GF-D8 (cell line): ENCODE measurements at places on chromosomes 5 and 9.

DNA sequence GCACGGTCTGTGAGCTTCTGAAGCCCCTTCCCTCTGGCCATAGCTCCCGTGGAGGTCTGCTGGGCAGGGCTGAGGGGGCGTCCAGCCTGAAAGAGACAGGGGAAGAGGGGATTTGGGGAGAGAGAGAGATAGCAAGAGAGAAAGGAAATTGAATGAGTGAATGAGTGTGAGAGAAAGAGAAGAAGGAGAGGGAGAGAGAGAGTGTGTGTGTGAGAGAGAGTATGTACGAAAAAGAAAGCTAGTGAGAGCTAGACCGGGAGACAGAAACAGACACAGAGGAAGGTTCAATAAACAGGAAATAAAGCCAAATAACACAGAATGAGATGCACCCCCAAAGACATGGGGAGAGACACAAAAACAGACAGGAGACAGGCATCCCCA is 37.4 kb downstream of the PAX5 start:
- no peak for DNase-seq

- DNase-seq = peak; percentile 7
These were observed 105.5 kb upstream of the CPLX2 start for GRCh38 chr5:175765858-175766257.

DNA sequence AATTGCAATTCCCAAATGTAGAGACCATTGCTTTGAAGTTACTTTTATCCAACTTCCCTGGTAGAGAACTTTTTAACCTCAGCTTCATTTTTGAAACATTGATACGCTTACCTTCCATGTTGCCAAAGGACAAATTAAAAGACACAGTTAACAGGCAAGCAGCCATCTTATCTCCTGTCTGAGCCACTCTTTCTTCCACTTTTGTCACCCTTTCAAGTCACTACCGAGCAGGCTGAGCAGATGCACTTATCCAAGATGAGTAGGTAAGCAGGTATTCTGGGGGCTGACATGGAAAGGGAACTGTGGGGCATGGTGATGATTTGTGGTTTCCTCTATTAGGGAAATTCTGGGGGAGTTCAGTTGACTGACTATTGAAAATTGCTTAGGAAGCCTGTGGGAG is 66.7 kb downstream of the DOCK2 start:
- DNase-seq = no peak

DNA sequence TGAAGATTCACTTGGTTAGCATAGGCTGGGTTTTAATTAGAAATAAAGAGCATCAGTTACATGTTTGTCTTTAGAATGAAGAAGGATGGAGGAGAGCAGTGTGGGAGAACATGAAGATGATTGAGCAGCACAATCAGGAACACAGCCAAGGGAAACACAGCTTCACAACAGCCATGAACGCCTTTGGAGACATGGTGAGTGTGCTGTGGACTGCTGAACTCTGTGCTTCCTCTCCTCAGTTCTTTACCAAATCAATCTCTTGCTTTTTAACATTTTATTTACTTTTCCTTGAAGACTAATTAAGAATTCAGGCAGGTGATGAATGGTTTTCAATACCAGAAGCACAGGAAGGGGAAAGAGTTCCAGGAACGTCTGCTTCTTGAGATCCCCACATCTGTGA is 38.2 kb upstream of the SPATA31E1 start:
- no peak for DNase-seq

DNA sequence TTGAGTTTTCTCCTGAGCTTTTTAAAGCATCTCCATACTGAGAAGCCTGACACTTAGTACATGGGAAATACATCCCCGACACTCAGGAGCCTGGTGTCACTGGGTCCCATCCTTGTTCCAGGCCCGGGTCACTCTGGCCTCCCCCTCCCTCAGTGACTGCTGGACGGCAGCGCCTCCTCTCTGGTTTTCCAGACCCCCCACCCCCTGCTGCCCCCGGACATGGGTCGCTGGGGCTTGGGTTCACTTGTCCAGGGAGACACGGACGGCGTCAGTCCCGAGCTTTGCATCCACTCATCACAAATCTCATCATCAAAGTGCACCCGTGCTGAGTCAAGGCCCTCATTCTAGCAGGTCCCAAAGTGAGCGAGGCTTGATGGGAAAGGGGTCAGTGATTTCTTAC is 243.0 kb downstream of the IRX2 start:
- DNase-seq = no peak

DNA sequence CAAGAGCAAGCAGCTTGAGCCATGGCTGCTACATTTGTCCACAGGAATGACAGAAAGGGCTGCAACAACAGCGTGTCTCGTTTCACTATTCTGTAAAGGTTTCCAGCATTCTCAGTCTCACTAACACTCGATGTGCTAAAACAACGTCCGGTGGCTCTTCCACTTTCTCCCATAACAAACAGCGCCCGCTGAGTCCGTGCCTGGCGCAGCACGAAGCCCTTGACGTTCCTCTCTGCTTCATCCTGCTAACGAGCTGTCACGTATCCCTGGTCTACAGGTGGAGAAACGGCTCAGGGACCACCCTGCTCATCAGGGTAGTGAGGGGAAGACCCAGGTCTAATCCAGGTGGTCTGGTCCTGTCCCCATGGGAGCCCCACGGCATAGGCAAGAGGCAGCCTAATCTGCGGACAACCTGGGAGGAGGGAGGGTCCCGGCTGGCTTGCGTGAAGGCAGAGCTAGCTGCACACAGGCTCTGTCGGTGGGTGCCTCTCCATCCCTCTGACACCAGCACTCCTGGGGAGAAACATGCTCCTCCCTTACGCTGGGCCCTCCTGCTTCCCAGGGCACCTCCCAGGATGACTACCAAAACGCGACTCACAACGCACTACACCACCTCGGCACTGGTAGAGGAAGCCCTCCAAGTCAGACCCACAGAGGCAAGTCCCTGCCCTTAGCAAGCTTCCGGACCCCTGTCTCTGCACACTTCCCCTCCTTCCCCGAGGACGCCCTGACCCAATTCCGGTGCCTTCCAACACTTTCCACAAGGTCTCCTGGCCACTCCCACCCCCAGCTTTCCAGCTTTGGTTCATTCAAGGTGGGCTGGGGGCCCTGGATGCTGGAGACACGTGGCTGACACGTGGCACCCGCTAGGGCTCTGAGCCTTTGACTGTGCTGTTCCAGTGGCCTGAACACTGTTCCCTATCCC is 43.3 kb downstream of the VAV2 start:
- DNase-seq = no peak

GRCh38 chr9:38047301-38048251 is 21.5 kb downstream of the SHB start:
- DNase-seq = no peak

GRCh38 chr9:126676685-126677143 is 63.0 kb downstream of the LMX1B start:
- DNase-seq = no peak

DNA sequence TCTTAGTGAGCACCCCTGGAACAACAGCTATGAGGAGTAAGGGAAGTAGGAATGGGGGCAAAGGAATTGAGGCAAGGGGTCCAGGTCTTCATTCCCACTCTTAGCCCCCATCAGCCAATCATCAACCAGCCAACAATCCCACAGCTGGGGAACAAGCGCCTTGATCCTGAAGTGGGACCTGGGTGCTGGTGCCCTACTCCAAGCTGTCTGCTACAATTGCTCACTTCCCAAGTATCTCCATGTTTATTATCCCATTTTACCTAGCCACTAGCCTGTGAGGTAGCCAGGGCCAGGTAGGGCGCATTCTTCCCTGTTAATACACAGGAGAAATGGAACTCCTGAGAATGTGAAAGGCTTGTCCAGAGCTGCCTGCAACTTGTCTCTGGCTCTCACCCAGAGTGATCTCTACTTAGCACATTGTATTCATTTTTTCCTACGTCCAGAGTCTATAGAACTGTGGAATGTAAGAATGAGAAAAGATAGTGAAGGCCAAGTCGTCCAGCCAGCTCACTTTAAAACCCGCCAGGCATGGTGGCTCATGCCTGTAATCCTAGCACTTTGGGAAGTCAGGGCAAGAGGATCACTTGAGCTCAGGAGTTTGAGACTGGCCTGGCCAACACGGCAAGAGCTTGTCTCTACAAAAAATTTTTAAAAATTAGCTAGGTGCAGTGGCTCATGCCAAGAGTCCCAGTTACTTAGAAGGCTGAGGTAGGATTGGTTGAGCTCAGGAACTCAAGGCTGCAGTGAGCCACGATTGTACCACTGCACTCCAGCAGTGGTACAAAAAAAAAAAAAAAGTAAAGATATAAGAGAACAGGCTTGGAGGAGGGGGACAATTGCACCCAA is 6.2 kb upstream of the DNAJC18 start:
- no peak for DNase-seq

GRCh38 chr9:6833518-6834192 is 75.9 kb downstream of the KDM4C start:
- no peak for DNase-seq

GRCh38 chr5:10679336-10679988 is 81.6 kb downstream of the DAP start:
- no peak for DNase-seq

DNA sequence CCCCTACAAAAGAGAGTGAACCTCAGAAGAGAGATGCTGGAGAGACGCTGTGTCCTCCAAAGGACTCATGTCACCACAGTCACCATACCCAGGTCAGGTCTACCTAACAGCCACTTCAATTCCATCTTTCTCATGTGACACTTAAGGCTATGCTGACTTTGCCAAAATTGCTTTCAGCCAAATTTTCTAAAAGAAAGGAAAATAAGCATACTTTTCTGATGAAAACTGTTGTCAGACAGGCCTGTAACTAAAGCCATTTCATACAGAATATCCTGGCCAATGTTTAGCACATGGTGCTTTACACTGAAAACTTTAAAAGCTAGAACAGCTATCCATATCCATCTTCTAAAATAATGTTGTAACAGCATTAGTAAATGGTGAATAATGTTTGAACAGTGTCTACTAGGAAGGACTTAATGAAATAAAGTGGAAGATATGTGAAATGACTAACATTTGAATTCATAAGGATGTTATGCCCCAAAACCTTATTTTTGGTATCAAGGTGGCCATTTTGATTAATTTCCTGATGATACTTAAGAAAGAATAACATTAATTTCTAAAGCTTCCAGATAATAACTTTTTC is 97.2 kb downstream of the NFIB start:
- no peak for DNase-seq

DNA sequence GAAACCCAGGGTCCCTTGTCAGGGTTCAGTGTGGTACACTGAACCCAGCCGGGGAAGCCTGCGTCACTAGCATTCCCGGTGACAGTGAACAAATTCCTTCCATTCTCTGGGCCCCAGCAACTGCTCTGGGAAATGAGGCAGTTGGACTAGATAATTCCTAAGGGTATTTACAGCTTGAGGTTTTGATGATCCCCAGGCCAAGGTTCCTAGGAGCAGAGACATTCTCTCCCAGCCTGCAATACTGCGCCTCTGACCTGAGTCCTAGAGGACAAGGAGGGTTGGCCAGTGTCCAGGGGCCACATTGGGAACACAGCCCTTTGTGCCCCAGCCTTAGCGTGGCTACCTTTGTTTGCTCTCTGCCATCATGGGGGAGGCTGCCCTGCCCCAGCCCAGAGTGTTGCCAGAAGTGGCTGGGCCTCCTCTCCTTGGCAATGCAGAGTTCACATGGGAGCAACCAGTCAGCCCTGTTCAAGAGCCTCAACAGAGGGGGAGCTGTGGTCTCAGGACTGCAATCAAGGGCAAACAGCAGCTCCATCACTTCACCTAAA is 178.2 kb downstream of the SEC61B start:
- DNase-seq = no peak

- no peak for DNase-seq
These were observed 140.6 kb upstream of the LIFR start for GRCh38 chr5:38697013-38697412.

DNA sequence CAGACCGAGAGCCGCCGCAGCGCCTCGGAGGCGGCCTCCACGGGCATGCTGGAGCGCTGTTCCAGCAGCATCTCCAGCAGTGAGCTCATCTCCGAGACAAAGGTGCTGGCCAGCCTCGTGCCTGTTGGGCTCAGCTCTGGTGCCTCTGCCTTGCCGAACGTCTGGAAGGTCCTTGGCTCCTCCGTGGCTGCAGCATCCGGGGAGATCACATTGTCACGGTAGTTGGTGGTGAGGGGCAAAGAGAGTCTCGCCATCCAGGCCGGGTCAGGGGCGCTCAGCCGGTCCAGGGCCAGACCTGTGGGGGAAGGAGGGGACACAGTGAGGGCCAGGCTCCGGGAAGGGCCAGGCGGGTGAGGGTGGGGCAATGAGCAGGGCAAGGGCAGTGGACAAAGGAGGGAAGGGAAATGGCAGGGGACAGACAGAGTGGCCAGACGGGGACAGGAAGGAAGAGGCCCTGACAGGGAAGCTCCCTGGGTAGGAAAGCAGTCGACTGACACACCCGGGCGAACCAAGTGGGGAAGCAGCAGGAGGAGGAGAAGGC is 12.4 kb downstream of the PCDH12 start:
- no peak for DNase-seq

DNA sequence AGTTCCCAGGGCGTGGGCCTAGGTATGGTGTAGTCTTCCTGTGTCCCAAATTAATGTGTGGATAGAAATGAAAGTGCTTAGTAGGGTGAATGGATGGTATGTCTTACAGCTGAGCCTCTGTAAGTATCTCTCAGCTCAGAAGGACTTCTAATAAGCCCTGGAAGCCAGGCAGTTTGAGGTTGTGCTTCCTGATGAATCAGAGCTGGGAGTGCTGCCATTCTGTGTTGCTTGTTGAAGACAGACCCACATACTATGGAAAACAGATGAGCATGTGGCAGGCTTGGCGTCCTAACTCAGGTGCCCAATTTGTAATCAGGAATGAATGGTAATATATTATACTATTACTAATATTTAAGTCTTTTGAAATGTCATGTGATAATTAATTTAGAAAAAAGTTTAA is 69.8 kb downstream of the CMYA5 start:
- no peak for DNase-seq

DNA sequence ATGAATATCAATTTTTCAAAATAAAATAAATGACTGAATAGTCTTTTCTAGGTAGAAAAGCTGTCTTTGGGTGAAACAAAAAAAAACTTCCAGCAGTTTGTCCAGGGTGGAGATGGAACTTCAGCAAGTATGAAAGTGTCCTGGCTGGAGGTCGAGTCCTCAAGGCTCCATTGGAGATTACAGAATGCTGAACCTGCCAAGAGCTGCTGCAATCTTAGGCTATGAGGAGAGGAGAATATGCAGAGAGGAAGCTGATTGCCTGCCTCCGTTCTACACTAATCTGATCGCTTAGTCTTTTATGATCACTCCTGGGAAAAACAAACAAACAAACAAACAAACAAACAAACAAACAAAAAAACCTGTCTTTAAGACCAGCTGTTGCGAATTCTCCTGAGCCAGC is 50.6 kb downstream of the NREP start:
- no peak for DNase-seq

- DNase-seq = no peak
These were observed 189.5 kb downstream of the ERCC6L2 start for GRCh38 chr9:96064826-96065481.

DNA sequence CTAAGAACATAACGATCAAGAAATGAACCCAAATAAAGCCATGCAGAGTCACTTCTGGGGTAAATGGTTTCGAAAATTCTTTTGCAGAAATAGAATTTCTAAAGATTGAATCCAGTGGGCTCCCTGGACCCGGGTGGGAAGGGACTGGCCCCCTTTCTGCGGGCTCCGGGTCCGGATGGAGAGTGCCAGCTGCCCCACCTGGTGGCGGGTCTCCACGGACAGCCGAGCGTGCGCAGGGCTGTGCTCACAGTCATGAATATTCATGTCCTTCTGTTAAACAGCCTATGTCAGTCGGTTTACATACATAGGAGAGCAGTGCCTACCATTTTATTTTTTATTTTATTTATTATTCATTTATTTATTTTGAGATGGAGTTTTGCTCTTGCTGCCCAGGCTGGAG is 4.7 kb upstream of the PPP1R26 start:
- no peak for DNase-seq
